Activated naive CD4-positive, alpha-beta T cell (primary cell): ENCODE measurements at places on chromosomes 1 and 21.

DNA sequence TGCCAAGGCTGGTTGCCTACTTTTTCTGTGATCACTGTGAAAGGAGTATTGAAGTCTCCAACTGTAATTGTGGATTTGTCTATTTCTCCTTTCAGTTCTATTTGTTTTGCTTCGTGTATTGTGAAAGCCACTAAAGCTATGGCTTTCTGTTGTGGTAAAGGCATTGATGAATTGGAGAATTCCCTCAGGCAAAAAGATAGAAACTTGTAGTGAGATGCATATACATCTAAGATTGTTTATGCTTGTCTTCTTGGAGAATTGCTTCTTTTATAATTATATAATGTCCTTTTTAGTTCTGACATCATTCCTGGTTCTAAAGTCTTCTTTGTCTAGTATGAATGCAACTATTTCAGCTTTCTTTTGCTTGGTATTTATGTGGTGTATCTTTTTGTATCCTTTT, 36.8 kb downstream of the SWT1 start:
- DNase-seq: no peak

DNA sequence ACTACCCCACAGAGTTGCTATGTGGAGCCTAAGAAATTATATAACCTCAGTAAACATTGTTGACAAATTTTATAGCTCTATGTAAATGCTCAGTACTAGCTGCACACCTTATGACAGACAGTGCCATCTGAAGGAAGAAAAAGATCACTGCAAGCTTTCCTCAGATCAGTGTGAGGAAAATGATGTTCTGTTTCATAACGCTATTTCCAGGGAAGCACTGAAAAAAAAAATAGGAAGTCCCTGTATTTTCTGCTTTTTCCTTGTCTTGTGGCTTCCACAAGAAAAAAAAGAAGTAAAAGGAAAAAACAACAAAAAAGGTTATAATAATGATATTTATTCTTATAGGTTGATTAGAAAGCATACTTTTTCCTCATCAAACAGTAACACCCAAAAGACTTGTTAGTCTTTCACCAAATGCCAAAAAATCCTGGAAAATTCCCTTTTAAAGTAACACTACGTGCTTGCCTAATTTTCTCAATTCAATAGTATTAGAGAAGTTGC, 23.2 kb downstream of the LYST start:
- no peak for DNase-seq

DNA sequence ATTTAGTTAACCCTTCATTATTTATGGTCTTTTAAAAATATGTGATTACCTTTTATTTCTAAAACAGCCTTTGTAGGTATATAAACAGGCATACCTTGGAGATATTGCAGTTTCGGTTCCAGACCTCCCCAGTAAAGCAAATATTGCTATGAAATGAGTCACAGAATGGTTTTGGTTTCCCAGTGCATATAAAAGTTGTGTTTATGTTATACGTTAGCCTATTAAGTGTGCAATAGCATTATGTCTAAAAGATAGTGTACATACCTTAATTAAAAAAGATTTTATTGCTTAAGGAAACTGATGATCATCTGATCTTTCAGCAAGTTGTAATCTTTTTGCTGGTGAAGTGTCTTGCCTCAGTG, 44.1 kb downstream of the XCL2 start:
- no peak for DNase-seq

- no peak for DNase-seq
Measured at GRCh38 chr1:6783936-6784559, 1.2 kb upstream of the CAMTA1 start.

GRCh38 chr1:232302376-232303221, 327.3 kb downstream of the SIPA1L2 start:
- DNase-seq: no peak
